PC-3 (cell line): ENCODE measurements at places on chromosomes 1 and 21.

- DNase-seq = peak; percentile 68
Observed at GRCh38 chr1:160954158-160955104, at the start of gene ITLN2. Gene ITLN2, minus strand, starts transcription at chr1:160954809. Its CDS starts 68 bp downstream, at chr1:160954741.

GRCh38 chr1:86155051-86155806 is 1.3 kb downstream of the COL24A1 start:
- no peak for DNase-seq

GRCh38 chr1:244405856-244406255 is 45.9 kb downstream of the ADSS2 start:
- DNase-seq = no peak

DNA sequence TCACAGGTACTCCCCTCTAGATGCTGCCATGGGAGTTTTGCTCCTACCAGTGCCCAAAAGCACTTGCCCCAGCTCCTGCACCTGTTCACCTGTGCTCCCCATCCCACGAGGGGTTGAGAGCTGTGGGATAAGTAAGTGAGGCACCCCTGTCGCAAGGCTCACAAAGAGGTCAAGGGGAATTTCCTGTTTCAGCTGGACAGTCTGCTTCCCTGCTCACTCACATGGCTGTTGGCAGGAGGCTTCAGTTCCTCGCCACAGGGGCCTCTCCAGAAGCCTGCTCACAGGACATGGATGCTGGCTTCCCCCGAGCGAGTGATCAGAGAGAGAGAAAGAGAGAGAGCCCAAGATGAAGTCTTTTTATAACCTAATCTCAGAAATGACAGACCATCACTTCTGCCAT is 8.7 kb upstream of the NCMAP start:
- no peak for DNase-seq

DNA sequence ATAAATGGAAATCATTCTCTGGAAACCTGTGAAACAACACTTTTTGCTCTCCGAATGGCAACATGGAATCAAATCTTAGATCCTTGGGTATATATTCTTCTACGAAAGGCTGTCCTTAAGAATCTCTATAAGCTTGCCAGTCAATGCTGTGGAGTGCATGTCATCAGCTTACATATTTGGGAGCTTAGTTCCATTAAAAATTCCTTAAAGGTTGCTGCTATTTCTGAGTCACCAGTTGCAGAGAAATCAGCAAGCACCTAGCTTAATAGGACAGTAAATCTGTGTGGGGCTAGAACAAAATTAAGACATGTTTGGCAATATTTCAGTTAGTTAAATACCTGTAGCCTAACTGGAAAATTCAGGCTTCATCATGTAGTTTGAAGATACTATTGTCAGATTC is 45.7 kb downstream of the PTGFR start:
- peak; percentile 69 for DNase-seq

DNA sequence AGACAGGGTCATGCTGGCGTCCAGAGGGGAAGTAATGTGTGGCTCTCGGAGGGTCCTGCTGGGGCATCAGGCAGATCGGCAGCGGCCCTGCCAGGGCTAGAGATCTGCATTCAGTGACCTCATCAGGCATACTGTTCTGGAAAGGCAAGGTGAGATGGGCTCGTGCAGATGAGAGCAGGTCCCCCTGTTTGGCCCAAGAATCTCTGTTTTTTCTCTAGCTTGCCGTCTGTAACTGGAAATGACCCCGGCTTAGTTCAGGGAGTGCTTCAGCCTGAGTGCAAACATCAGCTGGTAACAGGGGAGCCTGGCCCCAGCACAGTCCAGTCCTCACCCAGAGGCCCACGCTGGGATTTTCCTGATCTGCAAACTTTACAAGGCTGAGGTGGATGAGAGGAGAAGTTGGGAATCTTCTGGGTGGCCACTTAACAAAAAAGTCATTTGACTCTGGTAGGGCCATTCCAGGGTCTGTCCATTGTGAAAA is 2.1 kb downstream of the FAM163A start:
- no peak for DNase-seq

DNA sequence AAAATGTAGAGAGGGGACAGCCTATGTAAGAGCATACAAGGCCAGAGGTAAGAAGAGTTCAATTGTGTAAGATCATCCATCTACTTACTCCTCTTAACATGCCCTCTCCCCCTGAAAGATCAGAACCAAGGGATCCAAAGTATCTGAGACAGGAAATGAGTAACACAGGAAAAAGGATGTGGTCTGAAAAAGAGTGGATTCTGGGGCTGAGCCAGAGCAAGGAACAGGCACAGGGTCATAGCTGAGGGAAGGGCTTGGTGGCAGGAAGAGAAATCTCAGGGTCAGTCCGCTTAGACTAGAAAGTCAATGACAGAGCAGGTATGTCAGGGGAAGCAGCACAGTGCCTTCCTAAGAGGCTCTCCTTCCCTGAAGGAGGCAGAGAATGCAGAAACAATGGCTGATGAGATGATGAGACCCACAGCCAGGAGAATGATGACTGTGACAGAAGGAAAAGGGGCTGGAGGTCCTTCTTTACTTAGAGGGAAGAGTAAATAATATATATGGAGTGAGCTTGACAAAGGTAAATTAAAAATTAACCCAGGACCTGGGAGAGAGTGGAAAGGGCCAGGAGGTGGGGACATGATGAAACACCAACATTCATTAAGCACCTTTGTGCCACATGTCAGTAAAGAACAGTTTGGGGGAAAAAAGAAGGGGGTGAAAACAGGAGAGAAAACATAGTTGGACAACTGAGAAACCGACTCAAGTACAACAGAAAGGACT is 26.2 kb upstream of the A3GALT2 start:
- peak; percentile 94 for DNase-seq

- DNase-seq = no peak
Observed at GRCh38 chr1:13465515-13465914, 48.3 kb downstream of the LRRC38 start.
